ENCODE measurements at places on chromosomes 3 and 15.

DNA sequence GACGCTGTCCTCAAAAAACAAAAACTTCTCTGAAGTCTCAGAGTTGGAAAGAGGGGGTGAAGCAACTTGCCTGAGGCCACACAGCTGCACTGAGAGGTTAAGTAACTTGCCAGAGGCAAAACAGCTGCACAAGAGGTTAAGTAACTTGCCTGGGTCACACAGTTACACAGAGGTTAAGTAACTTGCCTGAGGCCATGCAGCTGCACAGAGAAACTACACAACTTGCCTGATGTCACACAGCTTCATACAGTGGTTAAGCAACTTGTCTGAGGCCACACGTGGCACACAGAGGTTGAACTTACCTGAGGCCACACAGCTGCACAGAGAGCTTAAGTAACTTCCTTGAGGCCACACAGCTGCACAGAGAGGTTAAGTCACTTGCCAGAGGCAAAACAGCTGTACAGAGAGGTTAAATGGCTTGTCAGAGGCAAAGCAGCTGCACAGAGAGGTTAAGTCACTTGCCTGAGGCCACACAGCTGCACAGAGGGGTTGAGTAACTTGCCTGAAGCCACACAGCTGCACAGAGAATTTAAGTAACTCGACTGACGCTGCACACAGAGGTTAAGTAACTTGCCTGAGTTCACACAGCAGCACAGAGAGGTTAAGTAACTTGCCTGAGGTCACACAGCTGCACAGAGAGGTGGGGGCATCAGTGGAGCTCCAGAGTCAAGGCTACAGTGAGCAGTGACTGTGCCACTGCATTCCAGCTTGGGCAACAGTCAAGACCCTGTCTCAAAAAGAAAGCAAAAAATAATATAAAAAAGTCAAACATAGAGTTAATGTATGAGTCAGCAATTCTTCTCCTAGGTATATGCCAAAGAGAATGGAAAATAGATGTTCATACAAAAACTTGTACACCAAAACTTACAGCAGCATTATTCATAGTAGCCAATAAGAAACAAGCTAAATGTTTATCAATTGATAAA lies 12.0 kb upstream of the ACAD9 start:
- DNase-seq = no peak

DNA sequence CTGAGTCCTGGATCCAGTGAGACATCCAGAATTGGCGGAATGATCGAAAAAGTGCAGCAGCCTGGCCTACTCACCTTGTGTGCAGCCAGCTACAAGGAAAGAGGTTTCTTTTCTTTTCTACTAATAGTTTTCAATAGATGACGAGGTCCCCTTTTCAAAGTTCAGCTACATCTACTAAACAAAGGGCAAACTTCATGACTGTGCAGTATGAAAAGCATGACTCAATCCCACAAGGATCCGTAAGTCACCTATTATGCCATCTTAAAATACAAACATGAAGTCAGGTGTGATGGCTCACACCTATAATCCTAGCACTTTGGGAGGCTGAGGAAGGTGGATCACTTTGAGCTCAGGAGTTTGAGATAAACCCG lies 16.7 kb downstream of the MIX23 start:
- DNase-seq = no peak

GRCh38 chr15:83854321-83854720 lies 200.4 kb downstream of the ADAMTSL3 start:
- DNase-seq = no peak

DNA sequence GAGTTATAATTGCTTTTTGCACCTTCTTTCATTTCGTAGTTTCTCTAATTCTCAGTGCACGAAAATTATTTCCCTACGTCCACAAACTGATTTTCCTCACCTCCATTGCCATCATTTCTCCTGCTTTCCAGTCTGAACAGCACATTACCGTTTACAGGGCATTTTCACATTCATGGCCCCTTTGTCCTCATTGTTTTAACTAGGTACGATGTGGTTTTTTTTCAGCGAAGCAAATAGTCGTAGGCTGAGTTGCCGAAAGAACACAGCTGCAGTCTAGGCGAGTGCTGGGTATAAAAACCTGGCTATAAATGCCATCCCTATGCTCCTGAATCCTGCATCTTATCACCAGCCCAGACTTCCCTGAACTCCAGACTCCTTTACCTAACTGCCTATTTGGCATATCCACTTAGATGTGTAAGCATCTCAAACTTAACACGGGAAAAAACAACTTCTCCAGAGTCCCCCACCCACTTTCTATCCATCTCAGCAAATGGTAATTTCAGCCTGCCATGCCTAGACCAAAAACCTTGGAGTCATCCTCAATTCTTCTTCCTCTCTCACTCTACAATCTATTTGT lies 691 bp upstream of the FSIP1 start:
- DNase-seq = no peak

DNA sequence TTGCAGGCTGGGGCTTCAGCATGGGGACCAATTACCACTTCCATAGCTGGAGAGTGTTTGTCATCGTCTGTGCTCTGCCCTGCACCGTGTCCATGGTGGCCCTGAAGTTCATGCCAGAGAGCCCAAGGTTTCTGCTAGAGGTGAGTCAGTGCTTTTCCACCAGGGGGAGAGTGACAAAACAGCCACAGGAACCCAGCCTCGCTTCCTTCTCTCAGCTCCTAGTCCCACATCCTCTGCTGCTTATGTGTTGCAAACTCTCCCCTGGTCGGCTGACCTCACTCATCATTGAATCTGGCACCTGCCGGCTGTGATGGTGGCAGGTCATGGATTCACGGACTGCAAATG lies 158.3 kb downstream of the SV2B start:
- no peak for DNase-seq

GRCh38 chr3:128698211-128699047 lies 27.6 kb upstream of the RAB7A start:
- DNase-seq = peak; percentile 65

DNA sequence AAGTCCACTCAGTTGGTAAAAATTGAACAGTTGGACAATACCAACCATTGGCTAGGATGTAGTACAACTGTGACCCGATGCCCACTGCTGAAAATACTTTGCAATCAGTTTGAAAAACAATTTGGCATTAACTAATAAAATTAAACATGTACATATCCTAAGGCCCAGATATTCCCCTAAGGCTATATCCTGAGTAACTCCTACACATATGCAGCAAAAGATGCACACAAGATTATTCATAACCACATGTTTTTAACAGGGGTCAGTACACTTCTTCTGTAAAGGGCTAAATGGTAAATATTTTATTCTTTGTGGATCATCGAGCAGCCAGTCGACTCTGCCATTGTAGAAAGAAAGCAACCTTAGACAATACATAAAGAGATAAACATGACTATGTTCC lies 116.3 kb downstream of the MEX3B start:
- DNase-seq = no peak

DNA sequence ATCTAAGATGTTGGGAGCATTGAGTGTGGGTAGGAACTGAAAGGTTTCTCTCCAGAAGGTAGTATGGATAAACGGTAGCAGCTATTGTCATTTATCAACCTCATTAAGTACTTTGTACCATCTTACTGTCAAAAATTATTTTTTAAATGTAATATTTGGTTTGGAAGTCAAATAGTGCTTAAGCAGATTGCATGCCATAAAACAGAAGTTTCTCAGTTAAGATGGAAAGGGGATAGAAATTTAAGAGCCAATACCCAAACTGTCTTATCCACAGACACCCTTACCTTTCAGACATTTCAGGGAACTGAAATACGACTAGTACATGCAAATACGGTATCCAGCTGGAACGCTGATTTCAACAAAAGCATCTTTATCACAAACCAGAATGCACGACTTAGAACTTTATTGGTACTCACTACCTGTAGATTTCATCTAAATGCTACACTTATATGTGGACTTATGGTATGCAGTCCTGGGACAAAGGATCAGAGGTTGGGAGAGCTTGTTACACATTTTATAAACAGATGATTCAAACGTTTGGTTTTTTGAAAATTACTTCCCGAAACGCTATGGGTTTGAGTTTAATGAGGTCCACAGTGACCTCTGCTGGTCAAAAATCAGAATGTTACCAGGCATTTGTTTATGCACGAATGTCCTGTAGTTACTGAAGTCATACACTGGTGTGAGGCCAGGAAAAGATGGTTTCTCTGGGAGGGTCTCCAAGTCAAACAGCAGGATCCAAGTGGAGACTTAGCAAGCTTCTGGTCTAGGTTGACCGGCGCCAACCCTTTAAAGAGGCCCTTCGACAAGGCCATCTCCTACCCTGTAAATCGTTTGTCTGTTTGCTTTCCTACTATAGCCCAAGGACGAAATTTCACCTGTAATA lies 45.7 kb upstream of the DUT start:
- no peak for DNase-seq

DNA sequence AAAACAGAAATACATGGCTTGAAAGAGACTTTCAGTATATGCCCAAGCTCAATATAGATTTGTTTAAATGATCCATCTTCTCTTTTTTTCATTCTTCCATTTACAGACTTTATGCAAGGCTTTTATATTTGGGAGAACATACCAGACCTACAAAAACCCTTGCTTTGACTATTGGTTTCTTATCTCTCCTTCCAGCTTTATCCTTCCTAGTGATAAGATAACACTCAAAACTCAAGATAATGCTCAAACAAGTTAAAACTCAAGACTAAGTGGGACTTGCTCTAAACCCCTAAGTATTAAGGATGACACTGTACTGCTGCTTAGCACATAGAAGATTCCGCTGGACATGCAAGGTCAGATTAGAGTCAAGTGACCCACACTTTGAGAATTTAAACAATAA lies 8.0 kb downstream of the TUSC7 start:
- DNase-seq = no peak

- DNase-seq = peak; percentile 64
Measured at GRCh38 chr3:124772081-124772831, 42.0 kb downstream of the UMPS start.

GRCh38 chr15:26126070-26126469 lies 262.9 kb upstream of the ATP10A start:
- no peak for DNase-seq

GRCh38 chr15:59946084-59946483 lies 58.0 kb upstream of the FOXB1 start:
- no peak for DNase-seq

DNA sequence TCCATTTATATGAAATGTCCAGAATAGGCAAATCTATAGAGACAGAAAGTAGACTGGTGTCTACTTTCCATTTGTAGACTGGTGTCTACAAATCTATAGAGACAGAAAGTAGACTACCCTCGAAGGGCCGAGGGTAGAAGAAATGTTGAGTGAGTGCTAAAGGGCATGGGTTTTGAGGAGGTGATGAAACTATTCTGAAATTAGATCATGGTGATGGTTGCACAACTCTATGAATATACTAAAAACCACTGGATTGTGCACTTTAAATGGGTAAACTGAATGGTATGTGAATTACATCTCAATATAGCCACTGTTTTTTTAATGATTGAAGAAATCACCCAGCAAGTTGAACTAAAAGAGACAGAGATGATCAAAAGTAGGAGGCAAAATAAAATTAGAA lies 27.9 kb downstream of the TP53BP1 start:
- no peak for DNase-seq

DNA sequence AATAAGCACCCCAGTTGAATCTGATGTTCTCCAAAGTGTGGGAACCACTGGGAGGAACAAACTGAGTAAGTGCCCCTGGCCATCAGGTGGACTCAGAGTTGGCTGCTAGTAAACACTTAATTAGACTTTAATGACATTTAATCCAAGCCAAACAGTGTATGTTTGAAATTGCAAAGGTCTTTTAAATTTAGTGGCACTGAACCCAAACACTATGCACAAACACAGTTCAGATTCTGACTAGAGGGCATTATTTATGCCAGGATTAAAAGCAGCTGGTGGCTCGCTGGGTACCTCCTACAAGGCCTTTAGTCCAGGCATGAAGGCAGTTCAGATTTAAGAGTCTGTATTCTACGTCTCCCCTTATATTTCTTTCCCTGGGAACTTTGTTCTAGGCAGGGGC lies 264.8 kb downstream of the CLSTN2 start:
- no peak for DNase-seq

DNA sequence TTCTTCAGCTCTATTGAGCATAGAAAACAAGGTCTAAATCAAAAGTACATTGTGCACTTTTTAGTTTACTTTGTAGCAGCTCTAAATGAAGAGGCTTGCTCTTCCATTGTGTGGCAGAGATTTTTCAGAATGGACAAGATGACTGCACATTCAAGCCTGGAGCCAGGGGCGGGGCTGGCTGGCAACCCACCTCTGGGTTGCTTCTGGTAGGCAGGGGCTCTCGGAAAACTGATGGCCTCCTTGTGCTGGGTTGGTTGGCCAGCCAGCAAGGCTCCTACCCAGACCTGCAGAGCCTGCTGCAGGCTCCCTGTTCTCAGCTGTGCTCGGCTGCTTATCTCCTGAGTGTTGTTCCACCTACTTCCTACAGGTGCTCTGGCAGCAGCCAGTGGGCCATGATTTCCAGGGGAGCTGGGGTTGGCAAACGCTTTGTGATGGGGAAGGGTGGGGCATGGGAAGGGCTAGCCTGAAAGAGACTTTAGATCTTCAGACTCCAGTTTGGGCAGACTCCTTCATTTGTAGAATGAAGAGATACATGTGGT lies 8.8 kb downstream of the BSN start:
- no peak for DNase-seq

GRCh38 chr3:17151598-17152373 lies 267.0 kb downstream of the PLCL2 start:
- DNase-seq = no peak

GRCh38 chr3:71005702-71006321 lies 577.7 kb downstream of the FOXP1 start:
- DNase-seq = no peak

DNA sequence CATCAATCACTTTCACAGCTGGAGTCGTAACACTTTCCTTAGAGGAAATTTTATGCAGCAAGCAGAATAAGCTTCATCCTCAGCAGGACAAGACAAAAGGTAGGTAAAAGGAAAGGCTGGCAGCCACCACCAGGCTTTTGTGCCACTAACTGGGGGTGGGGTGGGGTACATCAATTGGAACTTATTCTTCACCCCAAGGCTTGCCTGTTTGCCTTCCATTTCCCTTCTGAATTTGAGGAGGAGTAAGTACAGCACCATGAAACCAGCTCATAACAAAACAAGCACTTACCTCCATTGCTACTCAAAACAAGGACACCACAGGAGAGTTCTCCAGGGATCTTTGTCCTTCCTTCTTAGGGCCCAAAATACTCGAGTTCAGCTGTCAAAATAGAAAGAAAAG lies 296.8 kb downstream of the ARRDC4 start:
- DNase-seq = no peak

DNA sequence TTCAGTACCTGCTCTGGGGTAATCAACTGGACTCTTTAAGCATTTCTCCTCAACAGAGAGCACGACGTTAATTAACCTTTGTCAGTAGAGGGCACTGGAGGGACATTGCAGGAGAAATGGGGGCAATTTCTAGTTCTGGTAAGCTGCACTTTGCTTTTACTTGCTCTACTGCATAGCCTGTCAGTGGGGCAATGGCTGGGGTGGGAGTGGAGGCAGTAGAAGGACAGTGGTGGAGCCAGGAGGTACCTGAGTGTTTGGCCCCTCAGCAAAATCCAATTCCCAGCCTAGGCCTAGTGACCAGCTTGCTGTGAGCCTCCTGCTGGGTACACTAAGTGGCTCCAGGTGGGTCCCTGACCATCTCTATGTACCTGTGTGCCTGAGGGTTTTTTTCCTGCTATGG lies 18.3 kb upstream of the MED12L start:
- DNase-seq = no peak
